ENCODE measurements at places on chromosomes 2 and 18.

DNA sequence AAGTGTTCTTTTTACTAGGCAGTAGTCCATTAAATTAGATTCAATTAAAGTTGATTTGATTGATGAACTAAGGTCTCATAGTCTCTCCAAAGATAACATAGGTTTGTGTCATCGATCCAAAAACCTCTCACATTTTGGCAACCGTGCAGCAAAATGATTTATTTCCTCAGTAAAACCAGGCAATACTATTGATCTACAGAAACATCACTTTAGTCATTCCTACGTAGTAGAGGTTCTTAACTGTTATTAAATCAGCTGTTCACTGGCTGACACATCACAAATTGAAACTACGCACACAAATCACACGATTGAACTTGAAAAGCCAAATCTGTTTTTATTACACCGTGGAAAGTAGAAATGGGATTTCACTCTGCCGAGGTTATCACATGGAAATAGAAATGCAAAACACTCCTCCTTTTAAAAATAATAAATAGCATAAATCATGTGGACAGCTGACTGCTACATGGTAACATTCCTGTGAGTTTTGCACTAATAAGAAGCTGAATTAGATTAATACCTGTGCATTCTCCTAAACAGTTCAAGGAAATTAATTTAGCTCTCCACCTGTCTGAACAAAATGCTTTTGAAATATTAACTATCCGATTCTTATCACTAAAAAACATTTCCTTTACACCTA lies 262.5 kb downstream of the CDH20 start:
- ATAC-seq, result no peak

DNA sequence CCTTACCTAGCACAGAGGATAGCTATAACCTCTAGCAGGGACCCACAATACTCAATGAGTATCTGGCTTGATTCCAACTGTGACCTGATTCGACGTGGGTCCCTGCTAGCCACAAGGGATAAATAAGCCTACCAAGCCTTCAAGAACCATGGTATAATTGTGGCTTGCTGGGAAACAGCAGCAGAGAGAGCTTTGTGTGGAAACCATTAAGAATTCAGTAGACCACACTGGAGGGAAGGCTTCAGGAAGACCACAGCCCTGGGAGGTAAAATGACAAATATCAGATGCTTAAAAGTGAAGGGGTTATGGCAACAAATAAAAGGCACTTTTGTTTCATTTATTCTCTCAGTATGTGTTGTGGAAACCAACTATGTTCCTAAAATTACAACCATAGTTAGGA lies 82.6 kb upstream of the WIPF1 start:
- no peak for ATAC-seq

DNA sequence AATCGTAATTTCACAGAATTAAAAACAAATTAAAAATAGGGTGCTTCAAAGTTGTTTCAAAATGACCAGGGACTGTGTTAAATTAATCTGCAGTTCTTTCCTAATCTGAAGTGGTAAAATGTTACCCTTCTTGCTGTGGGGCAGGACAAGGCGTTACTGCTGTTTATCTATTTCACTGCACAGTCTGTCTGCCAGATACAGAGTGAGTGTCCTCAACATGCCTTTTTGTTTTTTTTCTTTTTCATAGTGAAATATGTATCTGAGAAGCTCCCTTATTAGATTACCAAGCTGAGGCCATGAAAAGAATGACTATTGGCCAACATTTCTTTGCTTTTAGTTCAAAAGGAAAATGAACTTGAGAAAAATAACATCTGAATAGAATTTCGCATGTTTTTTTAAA lies 38.0 kb downstream of the KCTD1 start:
- ATAC-seq, result no peak

DNA sequence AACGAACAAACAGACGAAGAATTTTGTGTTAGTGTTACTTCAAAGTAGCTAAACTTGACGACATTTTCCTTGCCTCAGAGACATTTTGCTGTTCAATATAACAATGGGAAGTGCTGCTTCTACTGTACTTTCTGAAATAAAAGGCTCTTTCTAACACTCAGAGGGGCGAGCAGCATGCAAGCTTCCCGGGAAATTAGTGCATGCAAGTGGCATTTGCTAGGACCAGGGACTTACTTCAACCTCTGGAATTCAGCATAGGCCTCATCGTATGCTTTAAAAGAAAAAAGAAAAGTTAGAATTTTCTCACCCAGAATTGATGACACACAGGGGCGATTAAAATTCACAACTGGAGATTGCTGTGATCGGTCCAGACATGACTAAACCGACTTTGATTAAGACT lies 62.5 kb upstream of the LPIN2 start:
- ATAC-seq, result no peak

All from stimulated activated memory B cell treated with anti-CD40 and anti-IgM and Interleukin-4, amounts not matched to agents 10 μg/mL and 1 μg/mL and 100 μg/mL, for 72 hours (primary cell).